GM23338 (cell line): ENCODE measurements at places on chromosomes 11 and 22.

DNA sequence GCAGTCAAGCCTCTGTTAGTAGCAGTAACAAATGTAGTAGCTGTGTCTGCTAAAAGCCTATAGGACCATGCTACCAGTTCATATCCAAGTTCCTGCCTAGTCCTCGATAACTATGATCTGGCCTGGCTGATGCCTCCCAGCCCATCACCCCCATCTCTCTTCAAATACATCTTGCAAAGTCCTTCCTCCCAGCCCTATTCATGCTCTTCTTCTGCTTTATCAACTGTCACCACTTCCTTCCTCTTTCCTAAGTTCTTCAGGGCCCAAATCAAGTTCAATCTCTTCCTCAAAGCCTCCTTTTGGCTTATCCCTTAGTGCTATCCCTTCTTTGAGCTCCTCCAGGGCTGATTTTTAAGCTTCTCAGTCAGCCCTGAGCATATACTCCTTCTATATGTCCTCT is 150.9 kb upstream of the THY1 start:
- DNase-seq, result no peak

DNA sequence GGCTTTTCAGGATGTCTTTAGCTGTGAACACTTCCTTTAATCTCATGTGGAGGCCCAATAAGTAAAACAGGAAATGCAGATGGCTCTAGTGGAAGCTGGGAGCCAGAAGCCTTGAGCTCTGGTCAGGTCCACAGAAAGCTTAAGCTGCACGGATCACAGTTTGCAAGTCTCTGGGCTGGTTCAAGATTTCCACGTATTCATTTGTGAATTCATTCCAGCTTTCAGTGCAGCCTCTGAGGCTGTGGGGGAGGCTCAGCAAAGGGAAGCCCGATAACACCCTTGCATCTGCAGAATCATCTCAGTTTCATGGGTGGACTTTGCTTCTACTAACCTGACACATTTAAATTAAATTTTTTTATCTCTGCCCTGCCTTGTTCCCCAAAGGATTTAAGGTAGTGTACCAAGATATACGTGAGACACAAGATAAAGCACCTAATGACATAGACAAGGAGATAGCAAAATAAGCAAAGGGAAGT is 65.6 kb downstream of the ISX start:
- DNase-seq, result no peak

DNA sequence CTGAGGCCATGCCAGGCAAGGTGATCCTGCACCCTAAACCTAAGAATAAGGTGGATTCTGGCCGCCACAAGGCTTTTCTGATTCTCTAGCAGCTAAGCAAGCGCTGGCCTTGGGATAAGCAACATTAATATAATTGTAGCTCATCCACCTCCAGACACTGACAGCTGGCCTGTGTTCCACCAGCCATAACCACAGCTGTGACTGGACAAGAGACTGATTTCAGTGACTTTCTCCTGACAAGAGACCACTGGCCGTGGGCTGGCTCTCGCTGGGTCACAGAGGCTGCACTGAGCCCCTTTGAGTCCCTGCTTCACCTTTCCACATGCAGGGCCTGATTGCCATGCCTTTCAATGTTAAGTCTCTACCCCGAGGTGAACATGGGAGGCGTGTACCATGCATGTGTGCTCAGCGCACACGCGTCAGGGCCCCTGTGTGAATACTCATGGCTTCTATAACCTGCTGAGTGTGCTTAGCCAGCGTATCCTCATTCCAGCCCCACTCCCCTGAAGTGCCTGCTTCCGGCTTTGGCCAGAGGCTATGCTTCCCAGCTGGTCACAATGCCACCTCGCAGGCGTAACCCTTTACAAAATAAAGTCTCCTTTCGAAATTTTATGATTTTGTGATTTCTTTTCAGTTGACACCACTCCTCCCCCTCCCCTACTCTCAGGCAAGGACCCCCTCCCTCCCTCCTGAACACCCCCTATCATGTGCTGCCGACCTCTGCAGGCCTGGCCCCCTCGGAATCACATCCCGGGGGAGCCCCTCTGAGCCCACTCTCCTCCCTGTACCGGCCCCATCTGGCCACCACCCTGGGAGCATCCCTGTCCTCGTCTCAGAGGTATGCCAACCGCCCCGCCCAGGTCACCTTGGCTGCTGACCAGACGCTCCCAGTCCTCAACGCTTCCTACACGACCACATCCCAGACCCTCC is 128.1 kb downstream of the CTTN start:
- DNase-seq, result no peak

DNA sequence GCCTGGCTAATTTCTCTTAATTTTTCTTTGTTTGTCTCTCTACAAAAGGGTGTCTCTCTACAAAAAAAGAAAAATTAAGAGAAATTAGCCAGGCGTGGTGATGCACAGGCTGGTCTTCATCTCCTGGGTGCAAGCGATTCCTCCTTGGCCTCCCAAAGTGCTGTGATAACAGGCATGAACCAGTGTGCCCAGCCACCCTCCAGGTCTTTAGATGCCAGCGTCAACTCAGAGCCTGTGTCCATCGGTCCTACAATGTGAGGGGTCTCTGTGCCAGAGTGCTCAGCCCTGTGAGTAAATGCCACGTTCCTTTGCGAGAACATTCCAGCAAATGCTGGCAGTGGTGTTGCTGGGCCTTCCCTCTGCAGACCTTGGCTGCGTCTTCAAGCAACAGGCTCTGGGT is 62.7 kb downstream of the IGF2 start:
- no peak for DNase-seq

GRCh38 chr11:123578778-123579481 is 75.5 kb downstream of the SCN3B start:
- DNase-seq, result no peak

DNA sequence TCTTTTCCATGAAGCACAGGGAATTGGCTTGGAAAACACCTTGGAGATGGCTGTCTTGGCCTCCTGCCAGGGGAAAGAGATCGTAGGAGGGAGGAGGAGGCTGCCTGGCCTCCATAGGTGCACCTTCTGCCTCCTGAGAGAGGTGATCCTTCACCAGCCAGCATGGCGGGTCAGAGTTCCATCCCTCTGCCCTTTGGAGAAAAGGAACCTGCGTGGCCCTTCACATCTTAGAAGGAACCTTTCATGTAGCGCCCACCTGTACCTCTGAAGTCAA is 58.2 kb upstream of the DRD2 start:
- DNase-seq, result no peak

- no peak for DNase-seq
Observed at GRCh38 chr11:119431523-119431922, 8.6 kb upstream of the THY1 start.

DNA sequence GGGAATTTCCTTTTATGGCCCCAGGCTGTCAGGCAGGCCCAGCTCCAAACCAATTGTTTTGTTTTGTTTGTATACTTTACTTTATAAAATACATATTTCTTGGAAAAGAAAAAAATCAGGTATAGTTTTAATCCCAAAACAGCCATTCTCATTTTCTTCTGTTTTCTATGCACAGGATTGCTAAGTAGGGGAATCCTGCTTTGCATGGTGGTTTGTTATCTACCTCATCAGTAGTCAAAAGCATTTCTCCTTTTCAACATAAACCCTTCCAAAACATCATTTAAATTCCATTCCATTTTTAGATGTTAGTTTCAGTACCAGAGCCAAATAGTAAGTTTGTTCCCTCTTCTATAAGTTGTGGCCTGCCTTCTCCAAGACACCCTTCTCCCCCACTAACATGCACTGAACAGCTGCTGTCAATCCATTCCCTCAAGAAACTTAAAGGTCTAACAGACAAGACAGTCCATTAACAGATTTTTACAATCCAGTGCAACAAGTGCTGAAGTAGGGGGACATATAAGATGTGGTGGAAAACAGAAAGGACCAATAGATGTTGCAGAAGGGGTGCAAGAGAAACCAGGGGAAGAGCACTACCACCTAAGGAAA is 3.7 kb downstream of the ILK start:
- DNase-seq, result no peak

DNA sequence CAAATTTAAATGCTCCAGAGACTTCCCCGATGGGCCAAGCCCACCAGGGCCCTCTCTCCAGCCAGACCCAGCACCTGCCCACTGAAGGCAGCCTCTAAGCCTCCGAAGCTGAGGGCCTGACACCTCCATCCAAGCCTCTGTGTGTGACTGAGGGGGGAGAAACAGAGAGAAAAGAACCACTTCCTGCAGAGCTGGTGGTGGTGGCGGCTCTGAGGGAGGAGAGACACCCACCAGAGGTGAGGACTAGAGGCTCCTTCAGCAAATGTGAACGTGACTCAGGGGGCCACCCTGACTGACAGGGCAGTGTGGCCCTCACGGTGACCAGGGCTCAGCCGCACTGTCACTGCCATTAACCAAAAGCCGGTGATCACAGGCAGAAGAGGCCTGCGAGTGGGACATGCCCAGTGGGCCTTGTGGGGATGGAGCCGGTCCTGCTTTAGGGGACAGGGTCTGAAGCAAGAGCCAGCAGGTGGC is 31.0 kb upstream of the CD5 start:
- no peak for DNase-seq

DNA sequence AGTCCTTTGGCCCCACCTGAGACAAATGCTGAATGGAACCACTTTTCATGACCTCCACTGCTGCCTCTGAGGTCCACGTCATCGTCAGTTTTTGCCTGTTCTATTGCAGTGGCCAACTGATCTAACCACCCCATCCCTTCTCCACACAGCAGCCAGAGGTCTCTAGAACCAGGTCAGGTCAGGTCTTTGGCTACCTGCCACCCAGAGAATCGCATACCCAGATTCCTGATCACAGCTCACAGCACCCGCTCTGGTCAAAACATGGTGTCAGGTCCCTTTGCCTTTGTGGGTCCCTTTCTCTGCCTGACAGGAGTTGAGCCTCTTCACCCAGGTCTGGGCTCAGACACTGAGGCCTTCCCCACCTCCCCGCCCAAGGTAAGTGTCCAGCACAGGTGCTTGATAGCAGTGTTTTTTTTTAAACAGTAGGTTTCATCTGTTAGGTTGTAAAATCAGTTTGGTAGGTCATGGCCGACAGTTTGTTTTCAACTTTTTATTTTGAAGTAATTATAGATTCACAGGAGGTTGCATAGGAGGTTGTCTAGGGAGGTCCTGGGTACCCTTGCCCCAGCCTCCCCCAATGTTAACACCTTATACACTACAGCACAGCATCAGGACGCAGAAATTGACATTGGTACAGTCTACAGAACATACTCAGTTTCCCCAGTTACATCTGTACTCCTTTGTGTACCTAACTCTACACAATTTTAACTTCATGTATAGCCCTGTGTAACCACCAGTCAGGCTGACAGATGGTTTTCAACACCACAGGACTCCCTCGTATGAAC is 6.9 kb downstream of the C22orf39 start:
- no peak for DNase-seq
